CD4-positive, alpha-beta T cell treated with Interleukin-21 for 1 hour (primary cell): ENCODE measurements at places on chromosomes 4 and X.

DNA sequence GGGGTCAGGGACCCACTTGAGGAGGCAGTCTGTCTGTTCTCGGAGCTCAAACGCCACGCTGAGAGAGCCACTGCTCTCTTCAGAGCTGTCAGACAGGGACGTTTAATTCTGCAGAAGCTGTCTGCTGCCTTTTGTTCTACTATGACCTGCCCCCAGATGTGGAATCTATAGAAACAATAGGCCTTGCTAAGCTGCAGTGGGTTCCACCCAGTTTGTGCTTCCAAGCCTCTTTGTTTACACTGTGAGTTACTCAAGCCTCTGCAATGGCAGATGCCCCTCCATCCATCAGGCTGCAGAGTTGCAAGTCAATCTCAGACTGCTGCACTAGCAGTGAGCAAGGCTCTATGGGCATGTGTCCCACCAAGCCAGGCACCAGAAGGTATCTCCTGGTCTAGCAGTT lies 158.1 kb downstream of the DTHD1 start:
- DNase-seq: no peak

DNA sequence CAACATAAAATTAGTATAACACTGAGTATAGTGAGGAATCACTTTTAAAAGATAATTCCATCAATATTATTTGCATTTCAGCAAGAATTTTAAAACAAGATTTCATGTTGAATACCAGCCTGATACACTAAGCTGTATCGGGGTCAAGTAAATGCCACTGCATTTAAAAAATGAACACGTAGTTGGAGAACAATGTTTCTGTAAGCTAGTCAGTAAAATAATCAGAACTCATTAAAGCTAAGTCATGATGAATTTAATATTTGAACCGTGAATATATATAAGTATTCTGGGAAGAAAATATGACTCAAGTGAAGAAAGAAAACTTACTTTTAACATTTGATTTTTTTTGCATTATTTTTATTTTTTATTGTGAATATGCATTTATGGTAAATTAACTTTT lies 611.0 kb upstream of the PABPC4L start:
- no peak for DNase-seq

- no peak for DNase-seq
Measured at GRCh38 chr4:8088966-8089491, 69.6 kb downstream of the ABLIM2 start.

DNA sequence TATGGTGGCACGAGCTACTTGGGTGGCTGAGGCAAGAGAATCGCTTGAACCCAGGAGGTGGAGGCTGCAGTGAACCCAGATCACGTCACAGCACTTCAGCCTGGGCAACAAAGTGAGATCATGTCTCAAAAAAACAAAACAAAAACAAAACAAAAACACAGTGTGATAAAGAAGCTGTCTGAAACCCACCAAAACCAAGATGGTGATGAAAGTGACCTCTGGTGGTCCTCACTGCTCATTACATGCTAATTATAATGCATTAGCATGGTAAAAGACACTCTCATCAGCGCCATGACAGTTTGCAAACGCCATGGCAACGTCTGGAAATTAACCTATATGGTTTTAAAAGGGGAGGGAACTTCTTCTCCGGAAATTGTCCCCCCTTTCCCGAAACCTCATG lies 29.4 kb upstream of the OPHN1 start:
- DNase-seq: peak; percentile 41

DNA sequence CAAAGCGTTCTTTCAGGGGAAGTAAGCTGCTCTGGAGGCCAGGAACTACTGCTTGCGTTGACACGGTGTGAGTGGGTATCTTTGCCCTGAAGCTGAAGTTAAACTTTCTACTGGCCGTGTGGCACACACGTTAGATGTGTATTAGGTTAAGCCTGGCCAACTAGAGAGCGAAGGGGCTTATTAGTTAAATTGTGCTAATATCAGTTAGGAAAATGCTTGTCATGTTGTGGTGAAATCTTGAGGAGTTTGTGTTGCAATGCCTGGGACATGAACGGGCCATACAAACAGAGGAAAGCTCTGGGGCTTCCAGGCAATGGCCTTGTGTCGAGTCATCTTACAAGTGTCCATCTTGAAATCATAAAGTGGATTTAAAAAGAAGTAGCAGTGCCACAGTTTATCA lies 62.6 kb downstream of the NSUN7 start:
- no peak for DNase-seq

DNA sequence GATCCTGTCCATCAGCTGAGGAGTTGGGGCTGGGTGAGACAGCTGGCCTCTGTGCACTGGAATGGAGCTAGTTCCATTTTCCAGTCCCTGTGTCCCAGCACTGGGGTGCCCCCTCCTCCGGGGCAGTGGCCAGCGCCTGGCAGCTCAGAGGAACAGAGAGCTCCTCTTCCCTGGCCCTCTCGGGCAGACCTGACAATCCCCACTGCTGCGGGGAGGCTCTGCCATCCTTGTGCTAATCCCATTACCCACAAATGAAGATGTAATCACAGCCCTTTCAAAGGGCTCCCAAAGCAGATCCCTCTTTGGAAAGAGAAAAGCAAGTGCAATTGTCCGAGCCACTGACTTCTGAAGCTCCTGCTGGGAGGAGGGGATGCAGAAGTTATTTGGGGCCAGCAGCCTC lies 75.1 kb upstream of the MSX1 start:
- DNase-seq: no peak

GRCh38 chr4:159206427-159206871 lies 103.6 kb downstream of the RAPGEF2 start:
- peak; percentile 8 for DNase-seq

DNA sequence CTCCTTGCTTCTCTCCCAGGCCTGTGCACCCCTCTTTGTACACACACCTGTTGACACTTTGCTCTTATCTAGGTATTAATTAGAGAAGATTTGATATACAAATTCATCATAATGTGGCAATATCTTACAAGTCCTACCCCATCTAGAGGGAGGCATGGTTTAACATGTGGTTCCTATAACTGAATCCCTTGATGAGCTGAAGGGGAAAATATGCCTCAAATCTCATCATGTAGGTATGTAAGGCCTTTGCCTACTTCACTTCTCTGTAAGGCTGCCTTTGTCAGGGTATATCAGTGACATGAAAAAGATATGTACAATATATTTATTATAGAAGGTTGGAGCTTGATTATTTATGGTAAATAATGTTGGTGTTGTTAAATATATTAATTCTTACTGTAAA lies 31.9 kb downstream of the HTR2C start:
- no peak for DNase-seq

DNA sequence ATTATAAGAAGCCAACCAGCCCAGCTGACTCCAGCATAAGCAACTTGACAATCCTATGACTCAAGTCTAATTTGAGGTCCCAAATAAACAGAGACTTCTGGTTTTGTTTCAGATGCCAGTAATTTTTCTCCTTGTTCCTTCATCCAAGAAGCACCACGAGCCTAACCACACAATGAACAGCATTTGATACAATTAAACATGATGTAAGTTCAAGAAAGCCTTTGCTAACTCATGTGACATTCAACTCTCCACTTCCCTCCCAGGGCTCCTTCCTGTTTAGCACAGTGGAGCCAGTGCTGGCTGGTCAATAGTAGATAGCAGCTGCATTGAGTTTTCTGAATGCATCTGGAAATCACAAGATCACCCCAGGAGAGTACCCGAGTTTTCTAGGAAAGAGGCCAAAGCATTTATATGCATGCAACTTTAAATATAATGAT lies 206.3 kb downstream of the ARHGAP24 start:
- DNase-seq: peak; percentile 11

- DNase-seq: no peak
Measured at GRCh38 chr4:90181644-90182043, 54.5 kb downstream of the CCSER1 start.

DNA sequence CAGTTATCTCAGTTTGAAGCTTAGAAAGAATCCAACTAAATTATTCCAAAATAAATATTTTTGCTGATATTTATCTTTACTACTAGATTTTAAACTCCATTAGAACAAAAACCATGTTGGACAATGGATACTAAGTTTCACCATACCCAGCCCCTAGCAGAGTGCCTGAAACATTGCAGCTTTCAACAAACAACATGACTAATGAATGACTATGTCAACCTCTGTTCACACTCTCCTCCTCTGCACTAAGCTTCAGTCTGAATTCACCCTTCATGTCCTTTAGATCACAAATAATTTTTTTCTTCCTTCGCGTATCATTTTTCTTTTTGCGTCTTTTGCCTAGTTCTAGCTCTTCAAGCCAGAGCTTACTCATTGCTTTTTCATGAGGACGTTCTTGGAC lies 315.2 kb downstream of the PCDH10 start:
- no peak for DNase-seq

GRCh38 chr4:37674439-37674838 lies 11.7 kb downstream of the RELL1 start:
- no peak for DNase-seq

GRCh38 chr4:37675587-37676290 lies 10.4 kb downstream of the RELL1 start:
- peak; percentile 30 for DNase-seq

DNA sequence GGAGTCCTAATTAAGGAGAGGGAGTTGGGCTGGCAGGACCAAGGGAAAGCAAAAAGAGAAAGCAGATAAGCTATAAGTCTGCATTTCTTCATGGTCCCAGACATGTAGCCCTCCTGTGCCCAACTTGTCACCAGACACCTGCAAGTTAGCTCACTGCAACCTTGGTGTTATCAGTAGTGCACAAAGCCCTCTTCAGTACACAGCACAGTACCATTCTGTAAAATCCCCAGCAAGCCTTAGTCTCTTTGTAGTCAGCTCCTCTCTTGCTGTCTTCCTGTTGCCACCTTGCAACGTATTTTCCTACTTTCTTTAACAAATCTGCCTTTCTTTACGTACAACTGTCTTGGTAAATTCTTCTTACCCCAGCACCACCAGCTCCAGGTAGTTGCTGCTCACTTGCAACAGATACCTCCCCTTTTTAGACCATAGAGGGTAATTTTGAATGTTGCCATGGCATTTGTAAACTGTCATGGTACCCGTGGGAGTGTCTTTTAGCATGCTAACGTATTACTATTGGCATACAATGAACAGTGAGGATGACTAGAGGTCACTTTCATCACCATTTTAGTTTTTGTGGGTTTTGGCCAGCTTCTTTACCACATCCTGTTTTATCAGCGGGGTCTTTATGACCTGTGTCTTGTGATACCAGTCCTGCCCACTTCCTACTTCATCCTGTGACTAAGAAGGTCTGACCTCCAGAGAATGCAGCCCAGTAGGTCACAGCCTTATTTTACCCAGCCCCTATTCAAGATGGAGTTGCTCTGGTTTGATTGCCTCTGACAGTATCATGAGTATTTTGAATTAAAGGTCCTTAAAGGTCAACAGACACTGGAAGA lies 28.3 kb upstream of the AP1S2 start:
- DNase-seq: no peak

- peak; percentile 14 for DNase-seq
Measured at GRCh38 chr4:184503869-184504300, 29.5 kb upstream of the IRF2 start.

DNA sequence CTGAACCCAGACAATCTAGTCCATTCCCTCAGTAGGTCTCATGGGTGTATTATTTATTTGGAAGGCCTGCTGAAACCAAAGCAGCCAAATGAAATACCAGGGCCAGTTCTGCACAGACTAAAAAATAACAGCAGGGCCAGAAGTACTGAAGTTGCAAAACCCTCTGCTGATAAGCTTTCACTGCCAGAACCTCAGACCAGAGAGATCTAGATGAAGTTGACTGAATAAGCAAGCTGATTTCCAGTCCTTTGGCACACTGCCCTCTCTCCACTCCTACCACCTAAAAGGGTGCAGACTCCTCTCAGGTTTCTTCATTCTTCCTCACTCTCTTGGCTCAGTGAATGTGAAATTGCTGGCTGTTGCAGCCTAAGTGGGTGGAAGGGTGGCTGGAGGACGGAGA lies 276.7 kb upstream of the KLF3 start:
- no peak for DNase-seq

- no peak for DNase-seq
Measured at GRCh38 chr4:70958681-70959080, 34.8 kb upstream of the DCK start.

DNA sequence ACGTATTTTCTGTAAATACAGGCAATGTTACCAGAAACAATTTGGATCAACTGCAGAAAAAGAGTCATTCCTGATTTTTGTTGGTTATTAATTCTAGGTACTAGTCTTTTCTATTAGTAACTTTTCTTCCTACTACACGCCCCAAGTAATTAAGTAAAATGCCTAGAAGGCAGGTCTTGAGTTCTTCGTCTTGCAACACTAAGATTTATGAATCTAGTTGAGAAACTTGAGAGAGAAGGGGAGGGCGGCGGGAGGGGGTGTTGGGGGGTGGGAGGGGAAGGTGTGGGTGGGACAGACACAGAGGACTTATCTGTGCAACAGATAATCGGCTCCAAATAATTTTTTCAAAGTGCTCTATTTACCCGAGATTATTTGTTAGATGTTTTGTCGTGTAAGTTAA lies 3.0 kb downstream of the RAP2C start:
- DNase-seq: no peak

- DNase-seq: peak; percentile 67
Measured at GRCh38 chrX:153967536-153968224, 3.9 kb downstream of the HCFC1 start.

- DNase-seq: no peak
Measured at GRCh38 chr4:73021634-73022033, 47.9 kb downstream of the COX18 start.

- peak; percentile 37 for DNase-seq
Measured at GRCh38 chr4:130233377-130234047, 1137.6 kb downstream of the C4orf33 start.

DNA sequence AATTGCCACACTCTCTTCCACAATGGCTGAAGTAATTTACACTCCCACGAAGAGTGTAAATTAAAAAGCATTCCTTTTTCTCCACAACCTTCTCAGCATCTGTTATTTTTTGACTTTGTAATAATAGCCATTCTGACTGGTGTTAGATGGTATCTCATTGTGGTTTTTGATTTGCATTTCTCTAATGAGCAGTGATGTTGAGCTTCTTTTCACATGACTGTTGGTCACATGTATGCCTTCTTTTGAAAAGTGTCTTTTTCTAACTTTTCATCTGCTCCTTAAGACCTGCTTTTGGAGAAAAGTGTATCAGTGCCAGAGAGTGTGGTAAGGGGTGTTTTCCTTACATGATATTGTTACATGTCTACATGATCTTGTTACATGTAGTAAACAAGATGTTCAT lies 25.7 kb downstream of the GUCY1A1 start:
- DNase-seq: no peak

GRCh38 chr4:148800336-148800885 lies 358.2 kb upstream of the NR3C2 start:
- DNase-seq: no peak
